Naive thymus-derived CD4-positive, alpha-beta T cell (primary cell): ENCODE measurements at places on chromosomes 13 and 19. TPM values are rescaled to one million over a fixed set of nuclear protein-coding genes. Genes with fewer than 3 reads are reported as not detected.
A peak's percentile ranks its signal among the peaks of the same experiment; 100 is the strongest.

Gene LSM14A
- total RNA-seq = 189 TPM

GRCh38 chr19:1400281-1401137 lies 833 bp downstream of the GAMT start:
- DNase-seq = no peak

Gene CRB3
- total RNA-seq = 8.6 TPM

GRCh38 chr13:94537740-94538630 lies 58.0 kb downstream of the TGDS start:
- DNase-seq = no peak

GRCh38 chr13:28245465-28245864 lies 107.1 kb downstream of the PAN3 start:
- DNase-seq = no peak

DNA sequence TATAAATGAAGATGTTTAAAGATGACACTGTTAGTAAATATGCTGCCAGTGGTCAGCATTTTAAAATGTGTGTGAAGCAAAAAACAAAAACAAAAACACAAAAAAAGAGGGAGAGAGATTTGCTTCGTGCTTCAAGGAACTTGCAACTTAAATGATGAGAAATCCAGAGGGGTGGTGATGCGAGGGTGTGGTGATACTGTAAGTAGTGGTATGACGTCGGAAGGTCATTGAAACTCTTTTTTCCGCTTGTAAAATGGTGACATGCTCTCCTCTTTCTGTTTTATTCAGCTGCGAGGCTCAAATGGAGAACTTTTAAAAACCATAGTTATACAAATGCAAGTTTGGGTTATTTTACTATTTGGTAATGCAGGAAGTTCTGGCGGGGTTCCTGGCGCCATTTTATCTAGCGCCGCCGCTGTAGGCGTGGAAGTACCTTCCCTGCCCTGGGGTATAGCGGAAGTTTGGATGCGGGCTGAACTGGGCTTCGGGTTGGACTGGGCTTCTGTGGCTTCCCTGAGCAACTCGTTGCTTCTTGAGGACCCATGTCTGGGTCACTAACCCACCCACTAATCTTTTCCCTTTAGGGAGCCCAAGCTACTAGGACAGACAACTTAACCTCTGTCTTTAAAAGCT lies 34.8 kb downstream of the DGKH start:
- no peak for DNase-seq

Gene ZNF578
- total RNA-seq = 3.9 TPM

Gene ARHGAP45
- 467 and 474 TPM in 2 replicates for total RNA-seq

Gene CPT1C
- 1.5 TPM for total RNA-seq

- no peak for DNase-seq
These were observed 43.7 kb downstream of the NUMBL start for GRCh38 chr19:40646743-40647254.

Gene SELENOV
- not detected in 2 replicates for total RNA-seq

DNA sequence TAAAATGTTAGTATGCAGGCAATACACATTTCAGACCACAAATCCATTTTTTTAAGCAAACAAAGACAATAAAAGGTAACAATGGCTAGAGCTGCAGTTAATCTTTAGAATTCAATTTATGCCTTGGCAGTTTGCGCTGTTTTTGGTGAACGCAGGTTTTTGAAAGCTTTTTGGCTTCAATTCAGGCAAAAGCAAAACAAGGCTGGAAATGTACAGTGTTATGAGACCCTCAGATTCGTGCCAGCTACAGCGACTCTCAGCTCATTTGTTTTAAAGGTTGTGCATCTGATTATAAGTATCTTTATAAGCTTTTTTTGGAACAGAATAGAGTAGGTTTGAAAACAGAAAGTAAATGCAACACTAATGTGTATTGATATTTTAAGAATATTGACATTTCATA lies 63.6 kb upstream of the SOX1 start:
- no peak for DNase-seq

DNA sequence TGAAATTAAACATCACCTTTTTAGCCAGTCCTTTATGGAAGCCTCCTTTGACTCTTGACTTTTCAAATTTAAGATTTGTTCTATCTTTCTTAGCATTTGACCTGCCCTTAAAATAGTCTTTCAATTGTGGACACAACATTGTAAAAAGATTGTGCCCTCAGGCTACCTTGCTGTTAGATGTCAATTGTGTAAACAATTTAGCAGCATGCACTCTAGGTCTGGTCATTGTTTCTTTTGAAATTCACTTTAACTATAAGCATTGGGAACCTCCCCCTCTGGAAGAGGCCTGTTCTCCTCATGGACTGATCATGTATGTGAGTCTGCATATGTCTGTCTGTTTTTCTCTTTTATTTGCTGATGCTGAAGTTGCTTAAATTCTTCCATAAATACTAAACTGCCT lies 31.5 kb upstream of the PABPC3 start:
- no peak for DNase-seq

Gene GSX1
- total RNA-seq = not detected

- DNase-seq = peak; percentile 60
These were observed 12.0 kb upstream of the MATK start for GRCh38 chr19:3798137-3798536.
